ENCODE measurements at places on chromosomes 2 and 18.
A peak's percentile ranks its signal among the peaks of the same experiment; 100 is the strongest.

- DNase-seq: peak; percentile 90
These were observed 25.3 kb upstream of the SMAD7 start for GRCh38 chr18:48975817-48976649.

- no peak for DNase-seq
These were observed 110.6 kb downstream of the HNRNPLL start for GRCh38 chr2:38492042-38492615.

DNA sequence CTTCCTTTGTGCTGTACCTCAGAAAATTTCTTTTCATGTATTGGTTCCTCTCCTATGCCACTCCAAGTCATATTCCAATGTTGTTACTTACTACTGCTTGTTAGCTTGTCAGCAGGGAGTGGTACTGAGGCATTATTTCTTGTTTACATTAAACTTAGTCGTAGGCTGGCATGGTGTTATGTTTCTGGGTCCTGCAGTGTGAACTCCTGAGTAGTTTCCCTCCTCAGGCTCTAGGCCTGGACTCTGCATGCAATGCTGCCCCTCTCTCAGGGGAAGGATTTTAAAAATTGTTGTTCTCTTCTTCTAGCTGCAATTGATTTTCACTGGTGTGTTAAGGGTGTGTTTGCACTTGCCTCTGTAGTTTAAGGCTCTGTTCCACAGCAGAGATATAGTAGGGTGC lies 671.6 kb downstream of the PLCL1 start:
- no peak for DNase-seq

- DNase-seq: no peak
These were observed 489.1 kb upstream of the LRATD1 start for GRCh38 chr2:14143435-14143834.

DNA sequence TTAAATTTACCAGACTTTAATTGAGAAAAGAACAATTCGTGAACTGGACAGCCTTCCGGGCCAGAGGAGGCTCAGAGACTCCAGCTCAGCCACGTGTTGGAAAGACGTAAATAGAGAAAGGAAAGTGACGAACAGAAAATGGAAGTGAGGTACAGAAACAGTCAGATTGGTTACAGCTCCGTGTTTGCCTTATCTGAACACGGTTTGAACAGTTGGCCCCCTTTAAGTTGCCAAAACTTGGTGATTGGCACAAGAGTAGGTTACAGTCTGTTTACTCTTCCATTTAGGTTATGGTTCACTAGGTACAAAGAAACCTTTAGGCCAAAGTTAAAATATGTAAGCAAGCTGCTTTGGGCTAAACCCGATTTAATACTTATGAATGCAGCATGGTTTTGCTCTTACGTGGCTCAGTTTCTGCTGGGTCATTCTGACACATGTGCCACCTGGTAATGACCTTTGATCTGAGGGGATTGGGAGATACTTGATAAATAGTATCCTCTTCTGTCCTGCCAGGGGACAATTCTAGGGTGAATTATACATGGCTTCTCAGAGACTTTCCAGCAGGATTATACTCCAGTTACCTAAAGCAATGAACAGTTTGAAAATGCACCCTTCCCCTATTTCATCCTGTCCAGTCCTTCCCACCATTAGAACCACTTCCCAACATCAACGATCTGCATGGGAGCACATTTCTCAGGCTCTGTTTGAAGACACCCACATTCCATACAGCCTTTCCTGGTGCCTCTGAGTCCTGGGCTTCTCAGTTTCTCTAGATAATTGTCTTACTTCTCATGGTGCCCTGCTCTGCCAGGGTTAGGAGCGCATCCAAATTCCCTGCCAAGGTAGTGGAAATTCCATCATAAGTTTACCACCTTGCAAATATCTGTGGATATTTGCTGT lies 65.1 kb upstream of the TGIF1 start:
- DNase-seq: no peak

GRCh38 chr2:234488913-234489451 lies 7.9 kb downstream of the ARL4C start:
- DNase-seq: no peak

GRCh38 chr2:82740527-82740926 lies 1718.6 kb downstream of the SUCLG1 start:
- no peak for DNase-seq

DNA sequence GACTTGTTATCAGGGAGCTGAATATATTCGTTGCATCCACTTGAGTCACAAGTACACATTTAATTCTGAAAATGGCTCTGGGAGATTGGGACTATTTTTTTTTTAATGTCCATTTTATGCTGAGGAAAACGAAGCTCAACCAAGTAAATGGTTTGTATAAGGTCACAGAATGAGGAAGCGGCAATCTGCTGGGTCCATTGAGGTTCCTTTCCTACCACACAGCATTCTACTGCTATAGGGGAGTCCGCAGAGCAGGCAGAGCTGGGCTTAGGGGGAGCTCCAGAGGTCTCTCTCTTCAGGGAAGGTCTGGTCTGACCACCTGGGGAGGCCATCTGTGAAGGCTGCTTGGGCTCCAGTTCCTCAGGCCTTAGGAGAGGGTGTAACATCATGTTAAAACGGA lies 77.9 kb downstream of the MCFD2 start:
- no peak for DNase-seq

GRCh38 chr2:54964816-54965215 lies 85.4 kb downstream of the RTN4 start:
- DNase-seq: no peak

GRCh38 chr2:64982311-64982857 lies 6.8 kb upstream of the SLC1A4 start:
- DNase-seq: no peak

DNA sequence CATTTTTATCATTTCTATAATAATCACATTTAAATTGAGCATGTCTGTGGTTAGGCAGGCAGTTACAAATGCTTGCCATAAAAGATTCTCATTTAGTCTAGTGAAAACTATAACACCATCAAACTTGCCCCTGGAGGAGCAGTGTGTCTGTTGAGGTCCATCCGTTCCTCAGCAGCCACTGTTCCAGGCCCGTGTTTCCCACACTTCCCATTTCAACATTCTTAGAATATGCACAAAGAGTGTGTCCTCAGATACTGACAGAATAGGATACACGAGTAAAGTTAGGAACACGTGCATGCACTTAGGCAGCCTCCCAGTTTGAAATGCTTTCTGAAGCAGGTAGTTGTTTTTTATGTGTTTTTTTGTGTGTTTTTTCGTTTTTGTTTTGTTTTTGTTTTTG lies 39.9 kb downstream of the NCK2 start:
- DNase-seq: no peak

DNA sequence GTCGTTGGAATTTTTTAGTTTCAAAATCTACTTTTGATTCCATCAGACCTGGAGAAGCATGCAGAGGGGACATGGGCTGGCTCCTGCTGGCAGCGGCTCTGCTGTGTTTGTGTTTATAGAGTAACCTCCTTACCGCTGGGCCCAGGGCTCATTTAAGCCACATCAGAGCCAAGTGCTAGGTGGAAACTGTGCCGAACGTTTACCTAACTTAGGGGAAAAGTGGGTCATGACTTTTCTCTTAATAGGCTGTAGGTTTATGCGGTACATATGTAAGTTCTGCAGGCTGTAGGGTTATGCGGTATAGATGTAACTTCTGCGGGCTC lies 17.7 kb downstream of the CNDP2 start:
- no peak for DNase-seq

GRCh38 chr2:217449444-217449843 lies 553.4 kb downstream of the TNS1 start:
- DNase-seq: no peak

GRCh38 chr2:143903172-143903856 lies 616.6 kb downstream of the ZEB2 start:
- no peak for DNase-seq

GRCh38 chr2:41830600-41830999 lies 217.2 kb upstream of the PKDCC start:
- DNase-seq: no peak

- DNase-seq: no peak
These were observed 75.3 kb downstream of the STPG4 start for GRCh38 chr2:47079515-47080412.

- DNase-seq: no peak
These were observed 33.8 kb downstream of the SMIM21 start for GRCh38 chr18:75393721-75394120.

DNA sequence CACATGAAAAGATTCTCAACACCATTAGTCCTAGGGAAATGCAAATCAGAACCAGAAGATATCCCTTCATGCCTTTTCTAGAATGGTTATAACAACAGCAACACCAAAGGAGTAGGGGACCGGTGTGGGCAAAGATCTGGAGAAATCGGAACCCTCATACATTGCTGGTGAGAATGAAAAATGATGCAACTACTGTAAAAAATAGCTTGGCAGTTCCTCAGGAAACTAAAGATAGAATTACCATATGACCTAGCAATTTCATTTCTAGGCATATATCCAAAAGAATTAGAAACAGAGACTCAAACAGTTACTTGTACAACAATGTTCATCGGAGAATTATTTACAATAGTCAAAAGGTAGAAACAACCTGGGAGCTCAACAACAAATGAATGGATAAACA lies 29.2 kb upstream of the CDH7 start:
- no peak for DNase-seq

GRCh38 chr2:239685556-239685955 lies 284.7 kb upstream of the HDAC4 start:
- peak; percentile 25 for DNase-seq

DNA sequence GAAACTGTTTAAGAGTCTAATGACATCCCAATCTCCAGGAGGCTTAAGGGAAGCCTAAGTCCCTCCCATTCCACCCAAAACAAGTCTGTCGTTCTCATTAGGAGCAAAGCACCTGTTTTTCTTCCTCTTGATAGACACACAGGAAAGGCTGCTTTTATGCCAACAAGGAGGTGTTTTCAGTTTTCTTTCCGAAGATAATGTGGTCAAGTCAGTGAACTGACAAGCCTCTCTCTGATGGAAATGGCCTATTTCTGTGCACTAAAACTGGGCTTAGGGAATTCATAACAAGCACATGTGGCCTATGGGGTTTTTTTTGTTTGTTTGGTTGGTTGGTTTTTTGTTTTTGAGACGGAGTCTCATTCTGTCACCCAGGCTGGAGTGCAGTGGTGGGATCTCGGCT lies 36.2 kb downstream of the FBLN7 start:
- no peak for DNase-seq

DNA sequence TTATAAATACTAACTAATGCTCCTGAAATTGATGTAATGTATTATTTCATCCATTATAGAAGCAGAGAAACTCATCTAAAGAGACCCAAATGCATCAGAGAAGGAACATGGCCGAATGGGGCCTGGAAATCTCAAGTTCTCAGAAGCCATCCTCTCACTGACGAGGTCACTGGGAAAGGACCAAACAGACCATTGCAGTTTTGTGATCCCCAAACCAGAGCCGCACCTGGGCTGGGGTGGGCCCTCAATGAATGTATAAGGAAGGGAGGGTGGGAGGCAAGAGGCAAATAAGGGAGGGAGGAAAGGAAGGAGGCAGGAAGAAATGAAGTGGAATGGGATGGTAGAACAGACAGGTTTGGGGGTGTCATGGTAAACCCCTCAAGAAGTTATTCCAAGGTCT lies 245.3 kb upstream of the ID2 start:
- no peak for DNase-seq

DNA sequence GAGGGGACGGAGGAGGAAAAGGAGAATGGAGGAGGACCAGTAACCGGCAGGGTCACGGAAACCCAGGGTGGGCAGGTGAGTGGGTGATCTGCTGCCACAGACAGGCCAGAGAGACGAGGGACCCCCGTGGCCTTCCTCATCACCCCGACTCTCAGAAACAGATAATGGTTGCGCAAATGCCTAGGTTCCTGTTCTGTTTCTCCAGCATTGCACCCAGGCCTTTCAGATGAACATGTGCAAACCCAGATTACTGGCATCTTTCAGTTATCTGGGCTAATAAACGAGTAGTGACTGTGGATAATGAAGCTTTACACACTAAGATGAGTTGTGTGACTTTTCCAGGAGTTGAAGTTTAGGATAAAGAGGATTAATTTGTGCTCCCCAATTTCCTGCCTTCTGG lies 46.5 kb downstream of the TET3 start:
- DNase-seq: no peak

- no peak for DNase-seq
These were observed 6.9 kb downstream of the SCN7A start for GRCh38 chr2:166487171-166487570.

DNA sequence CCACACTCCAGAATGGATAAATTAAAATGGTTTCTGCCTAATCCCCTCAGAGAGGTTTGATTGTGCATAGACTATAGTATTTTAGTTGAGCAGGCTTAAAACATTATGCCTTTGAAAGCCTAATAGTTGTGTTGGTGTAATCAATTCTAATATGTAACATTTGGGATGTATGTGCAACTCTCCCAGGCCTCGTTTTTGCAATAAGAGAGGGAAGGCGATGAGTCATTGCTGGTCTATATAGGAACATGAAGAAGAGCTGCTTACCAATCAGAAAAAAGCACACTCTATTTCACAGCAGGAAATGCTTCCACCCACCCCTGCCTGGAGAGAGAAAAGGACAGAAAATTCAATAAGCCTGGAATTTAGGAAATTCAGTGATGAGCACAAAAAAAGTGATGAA lies 1424.0 kb upstream of the PIK3C3 start:
- no peak for DNase-seq

DNA sequence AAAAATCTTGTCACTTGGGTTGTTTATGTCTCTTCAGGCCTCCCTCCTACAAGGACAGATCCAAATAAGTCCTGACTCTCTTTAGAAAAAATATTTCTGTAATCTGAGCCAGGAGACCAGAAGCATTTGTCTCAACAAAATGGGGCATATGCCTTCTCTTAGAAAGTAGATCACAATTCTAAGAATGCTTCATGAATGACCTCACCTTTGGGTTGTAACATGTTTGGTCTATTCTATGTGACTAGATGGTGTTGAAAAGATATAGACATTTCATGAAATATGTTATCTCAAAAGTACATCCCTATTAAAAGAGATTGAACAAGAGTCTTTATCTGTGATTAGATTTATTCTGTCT lies 159.0 kb upstream of the SETBP1 start:
- DNase-seq: no peak

GRCh38 chr2:127034051-127034450 lies 72.9 kb downstream of the BIN1 start:
- DNase-seq: no peak

- DNase-seq: no peak
These were observed 30.5 kb downstream of the MAL start for GRCh38 chr2:95056044-95056443.

DNA sequence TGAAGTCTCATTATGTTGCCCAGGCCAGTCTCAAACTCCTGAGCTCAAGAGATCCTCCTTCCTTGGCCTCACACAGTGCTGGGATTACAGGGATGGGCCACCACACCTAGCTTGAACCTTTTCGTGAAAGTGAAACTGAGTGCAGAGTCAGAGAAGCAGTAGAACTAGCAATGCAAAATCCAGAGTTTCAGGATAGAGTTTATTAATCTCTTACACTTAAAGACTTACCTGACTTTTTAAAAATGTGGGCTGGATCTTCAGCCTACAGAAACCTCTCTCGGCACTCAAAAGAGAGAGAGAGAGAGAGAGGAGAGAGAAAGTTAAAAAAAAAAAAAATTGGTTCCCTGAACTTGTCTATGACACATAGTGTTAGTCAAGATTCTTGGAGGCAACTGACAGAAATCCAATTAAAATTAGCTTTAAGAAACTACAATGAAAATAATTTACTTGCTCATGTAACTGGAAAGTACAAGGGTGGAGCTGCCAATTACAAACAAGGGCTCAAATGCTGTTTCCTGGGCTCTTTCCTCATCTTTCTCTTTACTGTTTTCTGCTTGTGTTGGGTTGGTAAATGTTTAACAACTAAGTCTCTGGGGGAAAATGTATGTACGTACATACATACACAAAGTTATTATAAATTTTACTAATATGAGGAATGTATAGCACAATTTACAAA lies 98.1 kb upstream of the CERS6 start:
- DNase-seq: no peak

All from pancreas (tissue), 10 donors.